ENCODE measurements at places on chromosomes 1 and 21.

DNA sequence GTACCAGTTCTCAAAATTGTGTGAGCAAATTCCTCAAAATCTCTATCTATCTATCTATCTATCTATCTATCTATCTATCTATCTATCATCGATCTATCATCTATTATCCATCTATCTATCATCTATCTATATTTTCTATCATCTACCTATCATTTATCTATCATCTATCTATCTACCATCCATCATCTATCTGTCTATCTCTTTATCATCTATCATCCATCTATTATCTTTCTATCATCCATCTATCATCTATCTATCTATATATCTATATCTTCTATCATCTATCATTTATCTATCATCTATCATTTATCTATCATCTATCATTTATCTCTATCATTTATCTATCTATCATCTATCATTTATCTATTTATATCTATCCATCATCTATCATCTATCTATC, 364.7 kb upstream of the GREM2 start:
- DNase-seq: no peak

DNA sequence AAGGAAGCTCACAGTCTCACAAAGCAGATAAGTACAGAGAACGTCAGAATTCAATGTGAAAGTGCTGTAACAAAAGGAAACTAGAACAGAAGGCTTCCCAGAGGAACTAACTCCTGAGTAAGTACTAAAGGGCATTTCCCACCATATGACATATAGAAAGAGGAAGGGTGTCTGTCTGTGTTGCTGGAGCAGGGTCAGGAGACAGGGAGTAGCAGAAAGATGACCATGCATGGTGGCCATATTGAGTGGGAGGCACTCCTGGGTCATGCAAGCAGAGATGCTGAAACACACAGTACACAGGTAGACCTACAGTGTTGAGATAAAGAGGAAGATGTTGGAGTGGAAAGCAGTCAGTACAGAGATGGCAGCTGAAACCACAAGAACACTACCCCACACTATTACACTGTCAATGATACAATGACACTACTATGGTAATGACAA, 47.3 kb downstream of the SLC25A24 start:
- DNase-seq: no peak

- no peak for DNase-seq
Observed at GRCh38 chr1:6688757-6689156, 12.9 kb downstream of the DNAJC11 start.

DNA sequence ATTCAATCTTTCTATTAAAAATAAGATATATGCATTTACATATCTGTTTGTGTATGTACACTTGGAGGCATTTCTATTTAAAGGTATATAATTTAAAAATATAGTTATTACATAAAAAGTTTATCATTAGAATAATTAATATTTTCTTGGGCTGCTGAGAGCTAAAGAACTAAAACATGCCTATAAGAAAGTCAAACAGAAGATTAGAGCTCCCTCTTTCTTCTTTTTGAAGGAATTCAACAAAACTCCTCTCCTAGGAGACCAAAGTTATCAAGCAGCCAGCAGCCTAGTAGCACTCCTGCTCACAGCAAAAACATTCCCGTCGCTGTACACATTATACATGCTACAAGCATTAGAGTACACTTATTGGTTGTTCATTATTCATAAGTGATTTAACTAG, 216.4 kb downstream of the VAV3 start:
- peak; percentile 36 for DNase-seq

DNA sequence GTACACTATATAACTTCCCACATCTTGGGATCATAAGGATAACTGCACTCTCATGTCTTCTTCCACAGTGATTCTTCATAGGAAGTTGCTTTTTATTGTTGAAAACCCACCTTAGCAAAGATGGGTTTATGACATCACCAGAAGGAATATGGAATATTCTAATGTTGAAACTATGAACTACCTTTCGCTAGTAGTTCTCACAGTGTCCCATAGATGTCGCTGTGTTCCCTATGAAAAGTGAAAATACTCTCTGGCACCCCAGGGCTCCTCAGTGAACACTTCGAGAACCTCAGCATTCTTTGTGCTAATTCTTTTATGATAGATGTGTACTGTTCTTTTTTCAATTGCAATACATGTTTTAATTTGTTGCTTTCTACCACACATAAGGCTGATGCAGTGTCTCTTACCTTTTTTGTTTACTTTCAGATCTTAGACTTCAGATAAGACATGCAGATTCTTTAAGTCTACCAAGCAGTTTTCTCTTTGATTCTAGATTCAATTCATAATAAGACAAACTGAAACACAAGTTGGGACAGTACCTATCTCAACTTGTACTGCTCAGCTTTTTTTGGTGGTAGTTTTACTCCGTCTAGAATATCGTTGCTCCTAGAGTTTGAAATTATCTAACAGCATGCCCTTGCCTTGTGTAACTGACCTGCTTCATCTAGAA, 90.8 kb downstream of the GTF2B start:
- no peak for DNase-seq

DNA sequence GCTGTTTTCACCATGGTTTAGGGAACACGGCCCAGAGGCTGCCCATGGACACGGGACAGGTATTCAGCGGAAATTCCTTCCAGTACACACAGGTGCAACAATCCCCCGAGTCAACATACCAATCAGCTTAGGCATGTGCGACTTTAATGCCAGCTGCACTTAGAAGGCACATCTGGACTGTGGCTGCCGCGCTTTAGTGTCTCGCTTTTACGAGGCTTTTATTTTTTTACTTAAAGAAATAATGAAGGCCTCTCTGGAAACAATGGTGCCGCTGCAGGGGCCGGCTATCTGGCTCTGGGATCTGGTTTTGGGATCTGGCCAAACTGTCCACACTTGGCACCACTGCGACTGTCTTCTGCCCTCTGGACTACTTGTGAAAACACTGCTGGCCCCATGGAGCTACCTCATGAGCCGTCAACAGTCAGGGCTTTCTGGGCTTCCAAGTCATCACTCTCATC, 55.5 kb downstream of the SLC66A1 start:
- DNase-seq: no peak

GRCh38 chr1:75129983-75130789, 4.0 kb upstream of the LHX8 start:
- no peak for DNase-seq

GRCh38 chr1:23639460-23640095, 52.0 kb upstream of the RPL11 start:
- DNase-seq: no peak

DNA sequence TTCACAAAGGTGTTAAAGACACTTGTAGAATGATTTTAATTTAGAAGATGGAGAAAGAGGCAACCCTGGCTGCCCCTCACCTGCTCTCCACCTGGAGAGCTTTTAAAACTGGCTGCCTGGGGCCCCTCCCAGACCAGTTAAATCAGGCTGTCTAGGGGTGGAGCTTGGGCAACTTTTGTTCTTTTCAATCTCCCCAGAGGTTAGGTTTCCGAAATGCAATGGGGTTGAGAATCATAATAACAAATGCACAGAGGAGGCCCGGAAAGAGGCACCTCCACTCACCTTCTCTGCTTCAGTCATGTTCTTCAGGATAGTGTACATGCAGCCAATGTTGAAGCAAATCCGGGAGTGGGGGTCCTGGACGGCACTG, 400 bp downstream of the NCF2 start:
- no peak for DNase-seq

- peak; percentile 13 for DNase-seq
Observed at GRCh38 chr1:66729119-66729518, 23.1 kb upstream of the DYNLT5 start.

DNA sequence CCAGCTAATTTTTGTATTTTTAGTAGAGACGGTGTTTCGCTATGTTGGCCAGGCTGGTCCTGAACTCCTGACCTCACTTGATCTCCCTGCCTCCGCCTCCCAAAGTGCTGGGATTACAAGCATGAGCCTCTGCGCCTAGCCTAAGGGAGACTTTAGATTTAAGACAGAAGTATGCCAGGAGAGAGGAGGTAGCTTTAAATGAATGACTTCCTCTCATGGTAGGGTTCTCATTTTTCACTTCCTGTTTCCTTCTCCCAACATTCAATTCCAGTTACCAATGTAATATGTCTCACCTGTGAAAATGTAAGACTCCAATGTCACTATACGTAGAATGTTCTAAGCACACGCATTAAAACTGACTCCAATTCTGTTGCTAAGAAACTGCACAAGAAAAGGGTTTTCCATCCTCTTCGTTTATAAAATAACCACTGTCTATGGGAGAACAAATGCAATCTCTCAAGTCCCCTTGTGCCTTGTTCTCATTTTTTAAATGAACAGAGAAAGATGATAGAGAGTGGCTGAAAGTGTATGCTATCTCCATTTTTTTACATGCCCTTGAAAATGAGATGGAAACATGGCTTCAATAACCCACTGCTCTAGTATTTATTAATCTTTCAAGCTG, 140.0 kb downstream of the SLC45A1 start:
- no peak for DNase-seq

DNA sequence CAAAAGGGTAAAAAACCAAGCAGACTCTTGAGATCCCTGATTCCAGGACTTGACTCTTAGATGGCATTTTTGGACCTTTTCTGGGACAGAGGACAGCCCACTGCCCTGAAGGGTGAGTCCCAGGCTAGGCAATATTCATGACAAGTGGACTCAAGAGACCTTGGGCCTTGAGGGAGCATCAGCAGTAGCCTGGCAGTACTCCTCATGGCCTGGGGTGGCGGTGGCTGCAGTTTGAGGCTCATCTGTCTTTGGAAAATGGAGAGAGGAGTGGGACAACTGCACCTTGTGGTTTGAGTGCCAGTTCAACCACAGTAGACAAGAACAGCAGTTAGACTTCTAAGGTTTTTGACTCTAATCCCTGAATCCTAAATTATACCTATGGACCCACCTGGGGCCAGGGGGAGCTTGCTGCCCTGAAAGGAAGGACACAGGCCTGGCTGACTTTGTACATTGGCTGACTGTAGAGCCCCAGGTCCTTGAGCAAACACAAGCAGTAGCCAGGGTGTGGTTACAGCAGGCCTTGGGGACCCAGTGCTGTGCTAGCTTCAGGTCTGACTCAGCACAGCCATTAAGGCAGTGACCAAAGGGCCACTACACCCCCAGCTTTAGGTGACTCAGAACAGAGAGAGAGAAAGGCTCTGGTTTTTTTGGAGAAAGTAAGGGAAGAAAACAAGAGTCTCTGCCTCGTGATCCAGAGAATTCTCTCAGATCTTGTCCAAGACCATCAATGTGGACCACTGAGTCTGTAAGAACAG, 1023.2 kb downstream of the KCNT2 start:
- no peak for DNase-seq

- peak; percentile 67 for DNase-seq
Observed at GRCh38 chr1:227947676-227948492, at the start of gene WNT9A. WNT9A (minus strand) TSS chr1:227947932; CDS start chr1:227947887, 45 bp downstream.

GRCh38 chr1:220902916-220903315, 23.7 kb downstream of the HLX start:
- DNase-seq: no peak

GRCh38 chr1:181675091-181675917, 192.0 kb downstream of the CACNA1E start:
- DNase-seq: no peak

DNA sequence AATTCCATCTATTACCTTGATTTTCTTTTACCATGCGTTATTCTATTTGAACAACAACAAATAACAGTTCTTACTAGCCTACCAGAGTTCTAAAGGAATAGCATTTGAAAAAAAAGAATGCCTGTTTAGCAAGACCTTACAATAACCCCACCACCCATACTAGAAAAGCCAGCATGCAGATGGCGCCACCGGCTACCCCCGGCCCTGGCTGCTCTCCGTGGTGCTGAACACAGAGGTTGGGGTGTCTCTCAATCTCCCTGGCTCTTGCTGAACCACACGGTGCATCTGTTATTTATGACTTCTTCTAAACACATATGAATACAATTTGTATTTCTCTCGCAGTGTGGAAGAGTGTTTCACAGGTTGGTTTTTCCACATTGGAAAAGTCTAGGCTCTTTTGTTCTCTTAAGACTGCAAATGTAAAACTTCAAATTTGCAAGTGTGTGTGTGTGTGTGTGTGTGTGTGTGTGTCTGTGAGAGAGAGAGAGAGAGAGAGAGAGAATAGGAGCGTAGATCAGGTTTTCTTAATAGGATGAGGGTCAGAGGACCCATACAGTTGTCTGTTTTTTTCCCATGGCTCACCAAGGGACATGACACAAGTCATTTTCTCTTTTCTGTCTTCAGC, 13.6 kb downstream of the GRIK3 start:
- no peak for DNase-seq

DNA sequence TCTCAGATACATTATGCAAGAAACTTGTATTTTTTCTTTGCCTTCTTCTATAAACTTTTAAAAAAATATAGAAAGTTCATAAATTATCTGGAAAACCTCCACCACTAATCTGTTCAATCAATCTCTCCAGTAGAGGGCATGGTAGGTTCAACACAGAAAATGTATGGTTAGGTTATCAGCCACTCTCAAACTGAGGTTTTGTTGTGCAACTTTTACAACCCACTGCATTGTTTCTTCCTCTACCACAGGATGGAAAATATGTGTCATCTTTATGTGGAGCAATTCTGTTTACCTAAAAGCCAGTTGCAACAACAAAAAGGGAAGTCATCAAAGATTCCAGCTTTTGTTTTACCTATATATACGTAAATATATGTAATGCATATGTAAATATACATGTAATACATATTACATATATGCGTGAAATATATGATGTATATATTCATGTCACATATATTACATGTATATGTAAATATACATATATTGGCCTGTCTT, 3.0 kb upstream of the RGS2 start:
- DNase-seq: peak; percentile 7

- DNase-seq: no peak
Observed at GRCh38 chr21:41294548-41295231, 21.9 kb upstream of the FAM3B start.

DNA sequence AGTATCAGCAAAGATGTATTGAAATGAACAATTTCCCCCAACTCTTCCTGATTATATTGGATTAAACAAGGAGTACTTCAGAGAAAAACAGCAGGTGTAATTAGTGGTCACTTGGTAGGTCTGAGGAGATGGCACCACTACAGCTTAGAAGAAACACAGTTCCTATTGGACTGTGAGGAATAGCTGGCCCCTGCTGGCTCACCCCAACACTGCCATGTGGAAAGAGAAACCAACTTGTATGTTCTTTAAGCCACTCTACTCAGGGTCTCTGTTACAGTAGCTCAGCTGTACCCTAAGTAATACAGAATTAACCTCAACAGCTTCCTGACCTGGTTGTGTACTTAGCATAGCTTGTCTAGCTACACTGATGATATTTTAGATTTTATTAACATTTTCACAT, 26.5 kb upstream of the MTR start:
- no peak for DNase-seq
